ENCODE measurements at places on chromosomes 16 and 17.

DNA sequence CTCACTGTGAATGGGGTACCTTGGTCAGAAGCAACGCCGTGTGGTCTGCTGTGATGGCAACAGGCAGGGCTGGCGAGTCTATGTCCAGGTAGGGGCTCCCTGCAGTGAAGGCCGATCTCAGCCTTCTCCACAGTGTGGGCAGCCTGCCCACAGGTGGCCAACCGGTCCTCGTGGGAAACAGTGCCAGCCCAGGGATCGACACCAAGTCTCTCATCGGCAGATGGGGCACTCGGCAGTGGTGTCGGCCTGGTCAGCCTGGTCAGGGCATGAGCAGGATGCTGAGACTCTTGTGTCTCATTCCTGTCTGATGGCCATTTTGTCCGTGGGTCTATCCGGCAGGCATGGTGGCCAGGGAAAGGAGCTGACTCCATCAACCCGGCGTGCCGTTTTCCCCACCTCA, 92.2 kb downstream of the TNFRSF13B start:
- DNase-seq = no peak

GRCh38 chr16:81564421-81564911, 119.9 kb downstream of the CMIP start:
- DNase-seq = no peak

GRCh38 chr17:79737922-79738578, 7.3 kb downstream of the ENPP7 start:
- no peak for DNase-seq

DNA sequence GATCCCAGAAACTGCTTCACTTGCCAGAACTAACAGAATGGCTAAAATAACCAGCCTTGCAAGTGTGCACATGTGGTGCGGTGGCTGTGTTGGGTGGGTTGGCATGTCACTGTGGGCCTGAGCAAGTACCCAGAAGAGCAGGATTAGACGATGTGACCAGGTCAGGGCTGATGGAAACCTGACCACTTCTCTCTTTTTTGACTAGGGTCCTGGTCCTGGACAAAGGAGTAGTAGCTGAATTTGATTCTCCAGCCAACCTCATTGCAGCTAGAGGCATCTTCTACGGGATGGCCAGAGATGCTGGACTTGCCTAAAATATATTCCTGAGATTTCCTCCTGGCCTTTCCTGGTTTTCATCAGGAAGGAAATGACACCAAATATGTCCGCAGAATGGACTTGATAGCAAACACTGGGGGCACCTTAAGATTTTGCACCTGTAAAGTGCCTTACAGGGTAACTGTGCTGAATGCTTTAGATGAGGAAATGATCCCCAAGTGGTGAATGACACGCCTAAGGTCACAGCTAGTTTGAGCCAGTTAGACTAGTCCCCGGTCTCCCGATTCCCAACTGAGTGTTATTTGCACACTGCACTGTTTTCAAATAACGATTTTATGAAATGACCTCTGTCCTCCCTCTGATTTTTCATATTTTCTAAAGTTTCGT, 16.7 kb downstream of the ANKRD40 start:
- no peak for DNase-seq

DNA sequence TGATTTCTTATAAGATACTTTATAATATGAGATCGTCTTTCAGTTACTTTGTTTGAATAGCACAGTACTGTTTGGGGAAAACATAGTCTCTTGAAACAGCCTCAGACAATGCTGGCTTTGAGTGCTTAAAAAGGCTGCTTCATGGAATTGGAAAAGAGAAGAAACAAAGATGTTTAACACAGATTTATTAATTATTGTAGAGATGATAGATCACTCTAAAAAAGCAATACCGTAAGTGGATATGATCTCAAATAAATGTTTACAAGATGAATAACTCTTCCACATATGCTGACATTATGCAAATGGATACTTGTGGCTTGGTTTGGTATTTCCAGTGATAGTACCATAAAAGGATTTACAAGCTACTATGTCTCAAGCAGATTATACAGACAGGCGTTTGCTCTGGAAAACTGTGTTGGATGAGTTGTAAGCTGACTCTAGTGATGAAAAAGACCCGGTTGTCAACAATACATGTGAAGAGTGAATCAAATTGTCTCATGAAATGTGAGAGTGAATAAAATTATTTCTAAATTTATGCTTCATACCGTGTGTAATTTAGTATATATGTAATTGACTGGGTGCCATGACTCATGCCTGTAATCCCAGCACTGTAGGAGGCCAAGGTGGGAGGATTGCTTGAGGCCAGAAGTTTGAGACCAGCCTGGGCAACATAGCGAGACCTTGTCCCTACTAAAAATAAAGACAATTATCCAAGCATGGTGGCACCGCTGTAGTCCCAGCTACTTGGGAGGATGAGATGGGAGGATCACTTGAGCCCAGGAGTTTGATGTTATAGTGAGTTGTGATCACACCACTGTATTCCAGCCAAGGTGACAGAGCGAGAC, 105.4 kb downstream of the FTO start:
- no peak for DNase-seq

- peak; percentile 56 for DNase-seq
Observed at GRCh38 chr17:65638221-65638975, 77.0 kb upstream of the AXIN2 start.

GRCh38 chr17:76943781-76944213, 75.6 kb downstream of the MGAT5B start:
- DNase-seq = no peak

GRCh38 chr17:6701719-6702118, 11.4 kb downstream of the SLC13A5 start:
- no peak for DNase-seq

DNA sequence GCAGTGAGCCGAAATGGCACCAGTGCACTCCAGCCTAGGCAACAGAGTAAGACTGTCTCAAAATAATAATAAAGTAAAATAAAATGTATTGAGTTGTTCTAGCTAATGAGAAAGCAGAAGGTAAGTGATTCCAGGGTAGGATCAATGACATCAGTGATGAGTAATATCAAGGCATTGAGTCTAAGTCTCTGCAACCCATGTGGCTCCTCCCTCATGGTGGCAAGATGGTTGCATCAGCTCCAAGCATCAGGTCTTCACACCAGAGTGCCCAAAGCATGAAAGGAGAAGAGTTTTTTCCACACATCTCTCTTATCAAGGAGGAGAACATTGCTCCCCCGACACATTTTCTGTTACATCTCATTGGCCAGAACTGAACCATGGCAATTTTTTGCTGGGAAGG, 34.8 kb upstream of the GAS7 start:
- no peak for DNase-seq

- DNase-seq = peak; percentile 91
Observed at GRCh38 chr16:85238233-85238647, 126.0 kb upstream of the CIBAR2 start.

GRCh38 chr17:39599665-39600231, 8.0 kb downstream of the NEUROD2 start:
- DNase-seq = no peak

GRCh38 chr16:69373019-69373418, 12.8 kb downstream of the TERF2 start:
- no peak for DNase-seq

DNA sequence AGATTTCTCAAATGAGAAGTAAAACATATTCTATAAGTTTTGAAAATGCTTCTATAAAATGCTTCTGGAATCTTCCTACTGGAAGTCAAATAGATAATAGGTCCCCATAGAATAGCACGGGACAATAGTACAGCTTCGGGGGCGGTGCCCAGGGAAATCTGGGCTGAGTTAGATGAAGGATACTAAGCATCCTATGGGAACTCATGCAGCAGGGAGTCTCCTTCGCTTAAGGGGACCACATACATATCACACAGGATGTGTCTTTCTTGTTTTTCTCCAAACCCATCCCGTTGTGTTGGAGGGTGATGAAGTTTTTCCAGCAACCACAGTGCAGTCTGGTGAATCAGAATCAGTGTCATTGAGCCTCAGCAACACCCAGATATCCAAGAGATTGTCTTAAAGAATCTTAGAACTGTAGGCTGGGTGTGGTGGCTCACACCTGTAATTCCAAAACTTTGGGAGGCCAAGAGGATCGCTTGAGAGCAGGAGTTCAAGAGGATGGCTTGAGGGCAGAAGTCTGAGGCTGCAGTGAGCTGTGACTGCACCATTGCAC, 84.2 kb downstream of the PITPNC1 start:
- DNase-seq = no peak

DNA sequence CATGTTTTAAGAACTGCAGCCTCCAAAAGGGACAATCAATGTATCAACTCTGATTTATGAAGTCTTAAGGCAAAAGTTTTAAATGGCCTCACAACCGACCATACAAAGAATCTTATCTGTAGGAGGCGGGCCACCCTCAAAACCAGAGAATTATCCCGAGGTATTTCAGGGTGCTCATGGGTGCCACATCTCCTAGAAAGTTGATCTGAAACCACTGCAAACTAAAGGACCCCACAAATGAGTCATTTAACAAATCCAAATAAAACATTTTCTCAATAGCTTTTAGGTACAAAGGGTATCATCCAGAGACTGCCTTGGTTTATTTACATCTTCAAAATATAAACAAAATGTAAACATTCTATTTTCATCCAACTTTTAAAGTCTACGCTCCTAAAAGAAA, 6.8 kb downstream of the ERN1 start:
- DNase-seq = no peak

DNA sequence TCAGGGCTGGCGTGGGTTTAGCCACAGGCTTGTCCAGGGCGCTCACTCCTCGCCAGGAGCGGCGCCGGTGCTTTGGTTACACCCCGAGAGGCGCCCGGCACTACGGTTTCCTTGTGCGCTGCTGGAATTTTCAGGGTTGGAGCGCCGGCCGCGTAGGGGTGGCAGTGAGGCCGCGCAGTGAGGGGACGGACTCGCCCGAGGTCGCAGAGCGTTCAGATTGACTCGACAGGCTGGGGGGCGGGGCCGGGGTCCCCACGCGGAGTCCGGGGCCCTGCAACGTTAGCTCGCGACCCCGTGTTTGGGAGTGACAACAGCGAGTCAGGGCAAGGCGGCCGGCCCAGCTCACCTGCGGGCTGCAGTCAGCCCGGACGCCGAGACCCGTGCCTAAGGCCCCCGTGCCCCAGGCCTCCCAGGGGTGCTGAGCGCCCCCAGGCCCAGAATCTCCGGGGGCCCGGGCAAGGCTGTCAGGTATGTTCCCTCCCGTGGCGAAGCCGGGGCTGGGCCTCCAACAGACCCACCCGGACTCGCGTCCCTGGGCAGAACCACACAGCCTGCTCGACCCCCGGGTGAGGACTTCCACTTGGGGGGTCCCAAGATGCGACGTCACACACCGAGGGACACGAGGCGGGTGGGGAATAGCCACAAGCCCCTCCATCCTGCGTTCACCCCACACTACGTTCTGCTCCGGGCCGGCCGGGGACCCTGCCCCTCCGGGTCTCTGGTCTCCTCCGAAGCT, 1.3 kb upstream of the ACTG1 start:
- peak; percentile 84 for DNase-seq

DNA sequence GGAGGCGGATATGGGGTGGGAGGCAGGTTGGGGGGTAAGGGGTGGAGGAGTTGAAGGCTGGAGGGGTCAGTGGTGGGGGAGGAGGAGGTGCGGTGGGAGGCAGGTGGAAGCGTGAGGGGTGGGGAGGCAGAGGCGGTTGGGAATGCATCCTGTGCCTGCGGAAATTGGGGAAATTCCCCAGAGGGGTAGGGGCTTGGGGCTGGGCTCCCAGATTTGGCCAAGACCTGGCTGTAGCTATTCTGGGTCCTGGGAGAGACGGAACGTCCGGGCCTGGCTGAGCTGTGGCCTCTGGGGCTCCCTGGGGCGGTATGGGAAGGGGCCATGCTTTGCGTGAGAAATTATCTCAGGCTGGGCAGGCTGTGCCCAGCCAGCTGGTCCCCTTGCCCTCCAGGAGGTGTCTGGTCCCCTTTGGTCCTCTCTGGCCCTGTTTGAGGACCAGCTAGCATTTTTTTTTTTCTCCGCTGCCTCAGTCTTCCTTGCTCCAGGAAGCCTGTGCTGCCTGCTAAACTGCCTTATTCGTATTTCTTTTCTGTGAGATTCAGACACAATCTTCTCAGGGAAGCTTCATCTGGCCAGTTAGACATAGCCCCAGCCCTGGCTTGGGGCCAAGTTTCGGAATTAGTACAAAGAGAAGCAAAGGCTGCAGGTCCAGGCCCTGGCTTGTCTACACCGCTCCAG, 7.3 kb upstream of the TRPV2 start:
- DNase-seq = no peak

- peak; percentile 43 for DNase-seq
Observed at GRCh38 chr16:10981697-10982216, 37.4 kb downstream of the CLEC16A start.

- no peak for DNase-seq
Observed at GRCh38 chr16:22071331-22071910, 20.9 kb upstream of the VWA3A start.

- no peak for DNase-seq
Observed at GRCh38 chr16:75485230-75486013, 9.8 kb downstream of the CHST6 start.

DNA sequence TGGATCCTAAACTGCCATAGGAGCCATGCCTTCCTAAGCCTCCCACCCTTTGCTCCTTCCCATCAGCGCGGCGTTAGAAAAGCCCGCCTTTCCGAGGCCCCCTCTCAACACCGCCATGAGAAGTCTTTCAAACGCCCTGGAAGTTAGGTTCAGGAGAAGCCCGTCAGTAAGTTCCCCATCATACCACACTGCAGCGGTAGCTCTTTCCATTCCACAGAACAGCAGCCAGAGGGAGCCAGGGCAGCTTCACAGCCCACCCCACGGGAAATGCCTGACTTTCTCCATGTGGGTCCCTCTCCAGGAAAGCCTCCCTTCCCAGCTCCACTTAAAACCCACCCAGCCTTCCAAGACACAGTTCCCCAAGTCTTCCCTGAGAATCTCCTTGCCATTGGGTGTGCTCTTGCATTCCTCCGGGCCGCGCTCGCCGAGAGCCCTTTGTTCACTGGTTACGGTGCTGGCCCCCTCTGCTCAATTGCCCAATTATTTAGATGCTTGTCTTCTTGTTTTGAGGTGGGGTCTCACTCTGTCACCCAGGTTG, 28.7 kb downstream of the KIAA0513 start:
- no peak for DNase-seq

DNA sequence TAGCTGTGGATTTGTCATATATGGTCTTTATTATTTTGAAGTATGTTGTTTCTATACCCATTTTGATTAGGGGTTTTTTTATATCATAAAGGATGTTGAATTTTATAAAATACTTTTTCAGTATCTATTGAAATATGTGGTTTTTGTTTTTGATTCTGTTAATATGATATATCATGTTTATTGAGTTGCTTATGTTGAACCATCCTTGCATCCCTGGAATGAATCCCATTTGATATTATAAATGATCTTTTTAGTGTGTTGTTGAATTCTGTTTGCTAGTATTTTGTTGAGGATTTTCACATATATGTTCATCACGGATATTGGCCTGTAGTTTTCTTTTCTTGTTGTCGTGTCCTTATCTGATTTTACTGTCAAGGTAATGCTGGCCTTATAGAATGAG, 286.5 kb downstream of the BCAS3 start:
- DNase-seq = no peak

DNA sequence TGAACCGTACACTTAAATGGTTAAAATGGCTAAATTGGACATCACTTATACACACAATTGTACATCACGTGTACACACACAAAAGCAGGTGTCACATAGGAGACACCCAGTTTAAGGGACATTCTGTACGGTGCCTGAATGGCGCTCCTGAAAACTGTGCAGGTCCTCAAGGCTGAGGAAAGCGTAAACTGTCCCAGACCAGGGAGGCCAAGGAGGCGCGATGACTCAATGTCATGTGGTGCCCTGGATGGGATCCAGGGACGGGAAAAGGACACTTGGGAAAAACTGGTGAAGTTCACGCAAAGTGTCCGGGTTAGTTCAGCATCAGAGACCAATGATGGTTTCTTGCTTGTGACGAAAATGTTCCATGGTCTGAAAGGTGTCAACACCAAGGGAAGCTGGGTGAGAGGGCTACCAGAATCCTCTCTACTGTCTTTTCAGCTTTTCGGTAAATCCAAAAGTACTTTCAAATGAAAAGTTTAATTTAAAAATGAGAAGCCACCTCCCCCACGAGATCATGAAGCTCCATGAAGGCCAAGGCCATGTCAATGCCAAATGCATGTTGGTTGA, 112.2 kb downstream of the CMIP start:
- no peak for DNase-seq

Measured in right hindlimb (tissue), 1 donor.